ENCODE measurements at places on chromosomes 11 and 22.

DNA sequence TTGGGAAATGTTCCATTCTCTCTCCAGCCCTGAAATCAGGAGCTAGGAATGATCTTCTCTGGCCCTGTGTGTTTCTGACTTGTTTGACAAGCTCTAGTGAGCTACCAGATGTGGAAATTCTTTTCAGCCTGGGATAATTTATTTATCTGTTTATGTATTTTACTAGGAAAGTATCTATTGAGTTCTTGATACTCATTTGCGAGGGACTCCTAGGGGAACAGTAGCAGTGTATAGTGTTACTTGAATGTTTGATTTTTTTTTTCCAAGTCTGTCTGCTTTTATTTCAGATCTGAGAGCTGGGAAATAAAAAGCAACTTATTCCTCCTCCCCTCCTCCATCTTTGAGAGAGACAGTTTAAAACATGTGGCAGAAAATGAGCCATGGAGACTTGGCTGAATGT is 92.5 kb downstream of the ALX4 start:
- DNase-seq, result no peak

GRCh38 chr11:86047275-86047991 is 21.5 kb downstream of the PICALM start:
- DNase-seq, result no peak

GRCh38 chr22:33300165-33300564 is 242.0 kb upstream of the SYN3 start:
- no peak for DNase-seq

- DNase-seq, result no peak
Measured at GRCh38 chr11:118304568-118305248, at the start of gene CD3E. Gene CD3E (plus strand): TSS chr11:118304730. CDS start chr11:118304953, 223 bp downstream.

GRCh38 chr22:32204856-32205722 is at the start of gene RFPL2:
Gene RFPL2 (minus strand): TSS chr22:32205073. CDS start chr22:32202451, 2,622 bp downstream.
- DNase-seq, result peak; percentile 72

- DNase-seq, result no peak
Measured at GRCh38 chr11:102622258-102622657, 2.9 kb downstream of the MMP20 start.

DNA sequence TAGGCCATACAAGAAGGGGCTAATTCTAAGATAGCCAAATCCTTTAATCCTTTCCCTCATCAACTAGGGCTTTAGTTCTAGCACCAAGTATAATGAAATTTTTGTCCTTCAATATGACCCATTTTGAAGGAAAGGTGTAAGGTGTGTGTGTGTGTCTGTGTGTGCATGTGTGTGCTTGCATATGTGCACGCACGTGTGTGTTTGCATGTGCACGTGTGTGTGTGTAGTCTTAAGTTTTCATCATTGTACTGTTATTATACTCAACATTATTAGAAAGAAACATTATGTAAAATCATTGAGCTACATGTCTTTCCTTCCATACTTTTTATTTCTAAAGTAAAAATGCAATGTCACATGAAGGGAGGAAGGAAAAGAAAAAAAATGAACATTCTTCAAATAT is 547.7 kb downstream of the FAM181B start:
- no peak for DNase-seq

DNA sequence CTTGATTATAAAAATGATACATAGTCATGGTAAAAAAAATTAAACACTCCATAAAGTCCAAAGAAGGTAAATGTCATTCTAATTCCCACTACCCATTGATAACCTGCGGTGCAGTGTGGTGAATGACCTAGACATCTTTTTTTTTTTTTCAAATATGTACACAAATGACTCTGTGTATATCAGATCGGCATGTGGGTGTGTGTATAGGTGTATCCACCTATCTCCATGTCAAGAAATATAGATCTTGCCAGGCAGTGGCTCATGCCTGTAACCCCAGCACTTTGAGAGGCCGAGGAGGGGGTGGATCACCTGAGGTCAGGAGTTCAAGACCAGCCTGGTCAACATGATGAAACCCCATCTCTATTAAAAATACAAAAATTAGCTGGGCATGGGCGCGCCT is 18.4 kb upstream of the CBX6 start:
- no peak for DNase-seq

- DNase-seq, result no peak
Measured at GRCh38 chr11:33919645-33920044, 27.8 kb upstream of the LMO2 start.

GRCh38 chr11:128238521-128239265 is 348.7 kb downstream of the ETS1 start:
- DNase-seq, result no peak

DNA sequence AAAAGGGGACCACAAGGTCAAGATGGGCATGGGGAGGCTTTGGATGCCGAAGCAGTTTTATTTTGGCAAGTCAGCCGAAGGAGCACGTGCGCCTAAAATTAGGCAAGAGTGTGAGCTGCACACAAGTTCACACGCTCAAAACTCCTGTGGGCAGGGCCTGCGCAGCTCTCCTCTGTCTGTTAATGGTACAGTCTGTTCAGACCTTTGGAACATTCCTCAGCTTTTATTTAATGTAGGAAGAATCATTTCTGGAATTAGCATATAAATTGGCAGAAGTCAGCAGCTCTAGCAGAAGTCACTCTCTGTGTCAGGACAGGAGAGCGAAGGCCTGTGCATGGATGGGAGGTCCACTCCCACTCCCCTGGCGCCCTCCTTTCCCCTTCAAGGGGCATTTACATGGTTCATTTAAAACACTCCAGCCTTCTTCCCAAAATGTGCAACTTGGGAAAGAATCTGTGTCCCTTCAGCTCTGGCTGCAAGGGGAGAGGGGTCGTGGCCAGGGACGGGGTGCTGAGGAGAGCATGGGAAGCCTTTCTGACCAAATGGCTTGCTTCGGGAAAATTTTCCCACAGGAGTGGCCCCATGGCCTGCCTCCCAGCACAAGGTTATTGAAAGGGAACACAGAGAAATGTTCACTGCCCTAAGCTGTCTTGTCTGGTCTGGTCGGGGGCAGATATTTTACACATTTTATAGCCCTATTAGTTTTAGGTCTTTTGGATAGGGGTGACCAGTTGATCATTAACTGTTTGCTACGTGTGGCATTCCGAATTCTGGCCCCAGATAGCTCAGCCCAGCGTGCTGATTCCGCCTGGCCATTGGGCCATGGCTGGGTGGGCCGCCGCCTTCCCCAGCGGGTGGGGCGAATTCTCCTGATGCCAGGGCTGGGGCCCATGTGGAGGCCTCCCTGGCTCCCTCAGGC is 43.9 kb upstream of the SMIM38 start:
- DNase-seq, result no peak

GRCh38 chr11:125165843-125166763 is 1.6 kb downstream of the PKNOX2 start:
- no peak for DNase-seq

GRCh38 chr11:83720675-83721074 is 434.5 kb upstream of the CCDC90B start:
- no peak for DNase-seq

GRCh38 chr11:62687508-62688396 is 1.6 kb downstream of the LRRN4CL start:
- no peak for DNase-seq

- no peak for DNase-seq
Measured at GRCh38 chr11:117384045-117384444, 56.4 kb downstream of the CEP164 start.

- DNase-seq, result no peak
Measured at GRCh38 chr11:128467041-128467440, 120.3 kb downstream of the ETS1 start.

DNA sequence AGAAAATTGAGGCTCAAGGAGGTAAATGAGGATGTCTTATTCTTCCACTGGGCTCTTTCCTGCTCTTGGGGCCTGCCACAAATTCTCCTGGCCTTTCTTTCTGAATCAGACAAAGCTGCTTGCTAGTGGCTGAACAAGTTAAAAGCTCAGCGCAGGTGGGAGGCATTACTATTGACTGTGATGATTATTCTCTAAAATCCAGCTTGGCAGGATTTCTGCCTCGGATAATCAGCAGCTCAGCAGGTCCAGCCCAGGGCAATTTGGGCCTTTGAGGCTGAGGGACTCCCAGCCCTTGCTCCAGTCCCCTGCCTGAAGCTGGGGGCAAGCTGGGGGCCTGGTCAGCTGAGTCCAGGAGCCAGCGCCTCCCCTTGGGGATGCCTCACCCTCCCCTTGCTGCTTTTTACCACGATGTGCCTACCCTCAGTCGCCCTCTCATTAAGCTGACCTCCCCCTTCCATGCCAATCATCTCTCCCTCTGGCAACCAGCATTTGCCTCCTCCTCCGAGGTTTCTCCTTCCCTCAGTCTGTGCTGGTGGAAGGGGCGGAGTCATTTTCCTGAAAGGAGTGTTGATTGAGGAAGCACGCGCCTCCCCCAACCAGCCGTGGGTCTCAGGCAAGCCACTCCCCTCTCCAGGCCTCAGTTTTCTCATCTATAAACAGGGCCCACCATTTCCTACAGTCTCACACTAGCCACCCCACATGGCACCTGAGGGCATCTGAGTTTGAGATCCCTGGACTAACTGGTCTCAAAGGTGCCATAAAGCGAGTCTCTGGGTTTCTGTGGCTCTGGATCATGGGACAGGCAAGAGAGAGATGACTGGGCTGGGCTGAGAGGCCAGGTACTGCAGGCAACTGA is 60.6 kb upstream of the PRDM11 start:
- no peak for DNase-seq

- no peak for DNase-seq
Measured at GRCh38 chr11:128757235-128757711, 63.4 kb downstream of the FLI1 start.

GRCh38 chr11:85766721-85767161 is 44.2 kb downstream of the SYTL2 start:
- DNase-seq, result no peak

DNA sequence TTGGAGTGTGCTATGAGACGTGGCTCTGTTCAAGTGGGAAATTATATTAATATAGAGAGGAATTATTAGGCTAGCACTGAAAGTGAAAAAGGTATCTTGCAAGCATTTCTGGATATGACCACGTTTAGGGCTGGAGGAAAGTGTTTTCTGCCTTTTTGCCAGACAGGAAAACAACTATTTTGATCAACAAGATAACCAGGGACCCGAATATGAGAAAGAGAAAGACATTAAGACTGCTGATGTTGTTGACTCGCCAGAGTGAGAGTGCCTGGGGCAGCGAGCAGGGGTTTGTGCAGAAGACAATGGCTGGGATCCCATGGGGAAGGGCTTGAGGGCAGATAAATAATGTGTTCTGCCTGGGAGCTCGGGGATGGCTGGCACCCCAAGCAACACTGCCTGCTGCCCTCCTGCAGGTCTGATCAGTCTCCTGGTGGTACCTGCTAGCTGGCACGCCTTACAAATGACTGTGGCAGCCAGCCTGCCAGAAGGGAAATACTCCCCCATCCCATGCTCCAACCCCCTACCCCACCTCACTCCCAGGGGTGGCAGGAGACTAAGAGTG is 23.1 kb upstream of the CHST1 start:
- DNase-seq, result no peak

DNA sequence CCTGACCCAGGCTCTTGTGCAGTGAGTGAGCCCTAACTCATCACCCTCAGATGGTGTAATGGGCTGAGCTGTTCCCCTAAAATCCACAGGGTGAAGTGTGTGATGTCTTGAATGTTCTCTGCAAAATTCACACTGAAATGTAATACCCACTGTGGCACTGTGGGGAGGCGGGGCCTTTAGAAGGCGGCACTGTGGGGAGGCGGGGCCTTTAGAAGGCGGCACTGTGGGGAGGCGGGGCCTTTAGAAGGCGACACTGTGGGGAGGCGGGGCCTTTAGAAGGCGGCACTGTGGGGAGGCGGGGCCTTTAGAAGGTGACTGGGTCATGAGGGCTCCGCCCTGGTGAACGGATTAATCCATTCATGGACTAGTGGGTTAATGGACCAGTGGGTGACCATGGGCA is 33.0 kb downstream of the CHID1 start:
- DNase-seq, result no peak

DNA sequence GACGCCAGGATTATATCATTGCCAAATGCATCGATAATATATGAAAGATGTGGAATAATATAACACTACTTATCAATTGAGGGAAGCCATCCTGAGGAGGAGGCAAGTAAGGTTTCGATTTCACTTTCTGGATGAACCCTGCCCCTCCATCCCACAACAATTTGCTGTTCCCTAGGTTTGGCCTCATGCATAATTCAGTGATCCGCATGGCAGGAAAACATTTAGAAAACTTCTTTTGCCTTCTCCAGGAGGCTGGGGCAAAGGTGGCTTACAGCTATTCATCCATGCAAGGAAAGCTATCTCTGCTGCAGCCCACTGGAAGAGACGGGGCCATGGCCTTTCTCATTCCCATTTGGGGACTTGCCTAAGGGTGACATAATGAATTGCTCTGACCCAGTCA is 489.4 kb upstream of the CADM1 start:
- DNase-seq, result no peak

- DNase-seq, result no peak
Measured at GRCh38 chr11:84455691-84456090, 1169.5 kb upstream of the CCDC90B start.

GRCh38 chr11:12188548-12189317 is 78.3 kb downstream of the MICAL2 start:
- no peak for DNase-seq

DNA sequence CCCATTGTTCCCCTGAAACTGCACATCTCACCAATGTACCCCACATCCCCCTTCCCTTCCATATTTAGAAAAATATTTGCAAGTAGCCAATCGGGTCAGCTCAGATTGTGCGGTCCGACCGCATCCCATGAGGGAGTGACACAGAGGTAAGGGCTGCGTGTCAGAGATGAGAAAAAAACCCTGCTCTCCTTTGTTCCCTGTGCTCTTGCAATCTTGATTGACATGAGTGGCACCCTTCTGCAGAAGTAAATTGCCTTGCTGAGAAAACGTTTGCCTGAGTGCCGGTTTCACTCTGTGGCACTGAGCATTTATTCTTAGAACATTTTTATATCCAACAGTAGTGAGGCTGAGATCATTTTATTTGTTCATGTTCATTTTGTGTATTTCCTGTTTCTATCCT is 81.6 kb upstream of the CCDC90B start:
- DNase-seq, result no peak

DNA sequence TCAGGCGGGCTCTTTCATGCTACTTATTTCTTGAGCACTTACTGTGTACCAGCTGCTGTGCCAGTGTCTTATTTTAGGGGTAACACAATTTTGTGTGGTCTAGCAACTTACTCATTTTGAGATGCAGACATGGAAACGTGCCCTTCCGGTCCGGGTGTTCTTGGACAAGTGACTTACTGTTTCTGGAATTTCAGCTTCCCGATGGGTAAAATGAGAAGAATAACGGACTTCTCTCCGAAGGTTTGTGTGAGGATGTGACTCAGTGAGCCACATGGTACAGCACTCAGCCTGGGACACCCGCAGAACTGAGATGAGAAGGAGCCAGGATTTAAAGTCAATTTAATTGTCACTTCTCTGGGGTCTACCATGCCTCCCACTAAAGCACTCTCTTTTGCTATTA is 114.5 kb upstream of the SYT13 start:
- no peak for DNase-seq

GRCh38 chr11:6623391-6624363 is 4.5 kb upstream of the TPP1 start:
- no peak for DNase-seq

DNA sequence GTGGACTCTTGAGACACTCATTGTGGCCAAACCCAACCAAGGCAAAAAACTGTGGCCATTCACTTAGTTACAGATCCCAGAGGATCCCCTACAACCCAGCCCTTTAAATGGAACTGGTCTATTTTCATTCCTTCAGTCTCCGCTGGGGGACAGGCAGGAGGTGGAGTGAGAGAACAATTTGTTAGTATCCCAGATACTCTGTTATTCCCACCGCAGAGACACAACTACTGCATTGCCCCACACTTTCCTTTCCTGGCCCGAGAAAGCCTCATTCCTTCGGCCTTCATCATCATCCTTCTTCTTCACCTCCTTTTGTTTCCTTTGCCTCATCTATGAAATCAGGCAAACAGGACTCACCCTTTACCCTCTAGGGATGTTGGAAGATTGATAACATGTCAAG is 191.1 kb downstream of the NTM start:
- DNase-seq, result no peak

Data from NCI-H1930 (cell line).